ENCODE measurements at places on chromosomes 4 and X.
A peak's percentile ranks its signal among the peaks of the same experiment; 100 is the strongest.

DNA sequence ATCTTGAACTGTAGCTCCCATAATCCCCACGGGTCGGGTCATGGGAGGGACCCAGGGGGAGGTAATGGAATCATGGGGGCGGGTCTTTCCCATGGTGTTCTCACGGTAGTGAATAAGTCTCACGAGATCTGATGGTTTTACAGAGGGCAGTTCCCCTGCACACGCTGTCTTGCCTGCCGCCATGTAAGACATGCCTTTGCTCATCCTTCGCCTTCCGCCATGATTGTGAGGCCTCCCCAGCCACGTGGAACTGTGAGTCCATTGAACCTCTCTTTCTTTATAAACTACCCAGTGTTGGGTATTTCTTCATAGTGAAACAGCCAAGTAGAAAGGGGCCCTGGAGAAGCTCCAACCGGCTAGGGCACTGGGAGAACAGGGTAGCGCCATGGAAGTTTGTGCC lies 12.3 kb downstream of the CTAG1A start:
- no peak for DNase-seq

GRCh38 chr4:120720354-120720934 lies 202.1 kb downstream of the PRDM5 start:
- DNase-seq: no peak

- DNase-seq: no peak
These were observed 18.8 kb upstream of the METAP1 start for GRCh38 chr4:98976716-98977115.

DNA sequence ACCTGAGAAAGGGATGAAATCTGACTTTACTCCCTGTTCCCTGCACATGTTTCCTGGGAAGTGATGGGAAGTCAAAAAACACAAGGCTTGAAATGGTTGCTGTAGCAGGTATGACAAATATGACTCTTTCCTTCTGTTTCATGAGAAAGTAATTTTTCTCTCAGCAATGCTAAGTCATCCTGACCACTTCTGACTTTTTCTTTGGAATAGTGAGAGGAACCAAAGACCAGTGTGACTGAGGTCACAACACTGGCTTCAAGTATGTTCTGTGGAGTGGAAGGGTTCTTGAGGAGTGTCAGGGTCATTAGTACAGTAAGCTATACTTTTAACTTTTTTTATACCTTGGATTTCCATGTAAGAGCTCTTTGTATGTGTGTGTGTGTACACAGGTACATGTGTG lies 225.3 kb downstream of the PPP3CA start:
- no peak for DNase-seq

DNA sequence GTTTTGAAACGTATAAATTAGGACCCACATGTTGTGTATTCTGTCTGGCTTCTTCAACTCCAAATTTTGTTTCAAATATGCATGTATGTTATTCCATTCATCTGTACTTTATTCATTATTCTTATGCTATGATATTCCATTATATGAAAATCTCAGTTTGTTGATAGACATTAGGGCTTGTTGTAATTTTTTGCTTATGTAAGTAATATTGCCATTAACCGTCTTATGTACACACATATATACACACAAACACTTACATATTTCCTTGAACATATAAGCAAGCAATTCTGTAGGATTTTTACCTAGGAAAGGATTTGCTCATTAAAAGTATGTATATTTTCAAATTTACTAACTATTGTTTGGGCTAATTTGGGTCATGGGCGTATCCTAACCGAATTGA lies 808.0 kb upstream of the MAGEB2 start:
- no peak for DNase-seq

GRCh38 chrX:51148848-51149247 lies 183.8 kb upstream of the NUDT10 start:
- no peak for DNase-seq

- no peak for DNase-seq
These were observed 524.2 kb downstream of the IQCM start for GRCh38 chr4:149291463-149291862.

DNA sequence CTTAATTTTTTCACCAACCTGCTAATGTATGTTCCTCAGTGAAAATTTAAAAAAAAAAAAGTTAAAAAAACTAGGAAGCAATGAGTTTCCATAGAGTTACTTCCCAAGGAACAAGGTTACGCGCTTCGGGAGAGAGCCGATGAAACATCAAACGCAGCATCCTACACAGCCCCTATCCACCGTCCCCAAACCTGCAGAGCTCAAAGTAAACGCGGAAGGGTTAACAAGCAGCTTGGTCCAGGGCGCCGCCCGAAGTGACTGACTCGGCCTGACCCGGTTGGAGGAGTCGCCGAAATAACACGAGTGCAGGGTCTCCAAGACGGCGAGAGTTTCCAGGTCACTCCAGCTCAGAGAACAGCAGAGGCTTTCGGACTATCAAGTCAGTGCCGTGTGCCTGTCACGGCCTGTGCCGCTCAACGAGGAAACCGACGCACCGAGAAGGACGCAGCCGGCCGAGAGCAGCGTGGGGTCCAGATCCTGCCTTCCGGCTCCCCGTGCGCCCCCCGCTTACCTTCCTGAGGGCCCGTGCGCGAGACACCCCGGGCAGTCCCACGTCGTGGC lies 512 bp downstream of the NOP14 start:
- peak; percentile 21 for DNase-seq

DNA sequence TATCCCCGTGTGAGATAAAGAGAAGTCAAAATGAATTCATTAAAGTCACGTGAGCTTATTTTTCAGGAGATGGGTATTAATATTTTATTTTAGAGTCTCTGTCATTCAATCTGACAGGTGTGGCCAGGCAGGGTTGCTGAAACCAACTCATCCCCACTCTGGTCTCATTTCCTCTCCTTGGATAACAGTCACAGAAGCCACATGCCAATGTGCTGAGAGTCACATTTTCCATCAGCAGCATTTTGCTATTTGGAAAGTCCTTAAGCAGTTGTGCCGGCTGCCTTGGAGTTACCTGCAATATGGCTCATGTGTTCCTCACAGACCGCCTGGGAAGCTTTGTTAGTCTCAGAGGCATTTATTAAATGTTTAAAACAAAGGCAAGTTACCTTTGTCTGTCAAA lies 302.3 kb downstream of the DCHS2 start:
- DNase-seq: no peak

DNA sequence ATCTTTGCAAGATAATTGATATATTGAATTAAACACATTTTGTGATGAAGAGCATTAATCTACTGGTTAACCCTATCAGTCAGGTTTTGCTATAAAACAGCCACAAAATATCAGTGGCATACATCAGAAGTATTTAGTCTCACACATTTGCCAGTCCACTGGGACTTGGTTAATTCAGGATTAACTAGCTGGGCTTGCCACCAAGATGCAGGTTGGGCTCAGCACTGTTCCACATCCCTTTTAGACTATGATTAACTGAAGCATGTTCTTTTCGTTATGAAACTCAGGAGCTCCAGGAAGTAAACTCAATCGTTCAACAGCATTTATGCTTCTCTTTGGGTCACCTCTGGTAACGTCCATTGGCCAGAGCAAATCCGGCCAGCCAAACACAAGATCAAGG lies 538.1 kb upstream of the HS3ST1 start:
- no peak for DNase-seq

DNA sequence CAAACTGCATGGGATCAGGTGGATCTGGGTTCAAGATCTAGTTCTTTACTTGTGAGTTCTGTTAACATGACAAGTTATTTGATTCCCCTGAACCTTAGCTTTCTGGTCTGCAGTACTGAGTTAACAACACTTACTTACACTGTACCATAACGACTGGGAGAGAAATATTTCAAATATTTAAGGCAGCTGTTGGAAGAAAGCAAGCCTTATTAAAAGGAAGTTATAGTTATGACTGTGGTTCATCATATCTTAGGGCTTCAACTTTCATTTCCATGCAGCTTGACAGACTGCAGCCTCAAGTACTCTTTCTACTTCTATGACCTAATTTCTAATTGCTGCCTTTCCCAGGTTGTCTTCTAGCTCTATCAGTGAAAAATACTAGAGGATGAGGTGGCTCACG lies 40.0 kb upstream of the PDGFRA start:
- DNase-seq: no peak

GRCh38 chr4:140668111-140668510 lies 88.1 kb downstream of the TBC1D9 start:
- DNase-seq: no peak

GRCh38 chrX:81120258-81120935 lies 81.3 kb downstream of the HMGN5 start:
- no peak for DNase-seq

- DNase-seq: no peak
These were observed 99.6 kb upstream of the INTU start for GRCh38 chr4:127533028-127533700.

DNA sequence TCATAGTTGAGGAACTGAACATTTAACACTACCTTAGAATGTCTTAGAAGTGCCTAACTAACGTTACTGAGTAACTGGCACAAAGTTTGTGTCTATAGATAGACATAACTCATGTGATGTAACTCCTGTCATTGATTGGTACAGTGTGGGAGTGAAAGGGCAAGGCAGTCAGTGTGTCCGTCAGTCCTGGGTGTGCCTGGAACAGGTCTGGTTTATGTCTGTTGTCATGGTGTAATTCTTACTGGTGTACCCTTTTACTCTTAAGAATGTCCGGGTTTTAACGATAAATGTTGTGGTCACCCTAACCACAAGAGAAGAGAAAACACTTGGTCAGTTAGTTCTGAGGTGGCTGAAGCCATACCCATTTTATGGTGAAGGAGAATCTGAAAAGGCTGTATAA lies 93.1 kb upstream of the ESX1 start:
- DNase-seq: no peak

DNA sequence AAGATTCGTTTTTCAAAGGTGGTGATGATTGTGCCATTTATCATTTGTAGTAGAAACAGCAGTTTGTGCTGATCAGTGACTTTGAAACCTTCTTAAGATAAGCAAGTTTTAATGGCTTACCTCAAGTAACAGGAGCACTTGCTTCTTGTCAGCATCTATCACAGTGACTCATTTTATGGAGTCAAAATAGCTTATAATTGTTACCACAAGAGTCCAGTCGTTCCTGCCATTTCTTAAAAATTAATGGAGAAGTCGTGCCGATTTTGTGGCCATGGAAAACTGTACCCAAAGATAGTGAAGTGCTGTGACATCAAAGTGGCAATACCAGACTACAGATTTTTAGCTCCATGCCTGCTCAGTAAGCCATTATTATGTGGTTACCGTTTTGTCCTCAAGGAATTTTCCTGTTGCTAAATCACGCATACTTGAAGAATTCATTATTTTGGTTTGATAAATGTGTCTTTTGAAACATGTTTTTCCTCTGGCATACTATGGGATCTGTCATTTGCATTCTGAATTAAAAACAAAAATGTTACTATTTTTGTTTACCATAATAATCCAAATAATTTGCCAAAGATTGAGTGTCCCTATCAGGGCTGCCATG lies 129.9 kb downstream of the CBR4 start:
- no peak for DNase-seq

- no peak for DNase-seq
These were observed 110.7 kb downstream of the ARAP2 start for GRCh38 chr4:36133658-36134057.

DNA sequence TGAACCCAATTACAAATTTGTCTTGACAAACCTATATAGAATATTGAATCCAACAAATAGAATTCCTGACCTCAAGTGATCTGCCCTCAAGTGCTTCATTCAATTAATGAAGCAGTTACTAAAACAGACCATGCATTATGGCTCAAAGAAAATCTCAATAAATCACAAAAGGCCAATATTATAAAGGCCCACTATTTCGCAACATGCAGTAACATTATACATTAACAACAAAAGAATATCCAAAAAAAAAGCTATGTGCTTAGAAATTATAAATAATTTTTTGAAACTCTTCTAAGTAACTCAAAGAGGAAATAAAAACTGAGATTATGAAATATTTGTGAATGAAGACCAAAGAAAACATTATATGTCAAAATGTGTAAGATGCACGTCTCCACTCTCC lies 177.7 kb downstream of the ZNF674 start:
- DNase-seq: no peak
